Germinal center (tissue), 1 donor: ENCODE measurements at places on chromosomes 12 and 14.

DNA sequence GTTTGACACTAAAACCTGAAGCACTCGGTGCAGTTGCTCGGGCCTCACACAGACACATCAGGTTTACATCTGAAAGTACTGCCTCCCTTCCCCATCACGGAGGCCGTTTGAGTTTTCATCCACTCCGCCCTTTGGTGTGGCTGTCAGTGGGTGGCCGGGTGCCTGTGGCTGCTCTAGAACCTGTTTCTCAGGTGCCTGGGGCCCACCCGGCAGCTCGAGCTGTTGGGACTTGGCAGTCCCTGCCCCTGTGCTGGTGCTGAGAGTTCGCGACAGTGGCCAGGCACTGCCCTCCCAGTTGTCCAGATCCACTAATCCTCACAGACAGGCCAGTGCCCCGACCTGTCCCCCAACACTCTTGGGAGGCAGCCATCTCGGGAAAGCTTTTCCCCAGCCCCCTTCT lies 22.4 kb downstream of the XRCC3 start:
- no peak for DNase-seq

GRCh38 chr14:76181546-76181945 lies 29.8 kb downstream of the GPATCH2L start:
- DNase-seq: peak; percentile 9

GRCh38 chr14:104394409-104394851 lies 185.1 kb upstream of the C14orf180 start:
- peak; percentile 54 for DNase-seq

DNA sequence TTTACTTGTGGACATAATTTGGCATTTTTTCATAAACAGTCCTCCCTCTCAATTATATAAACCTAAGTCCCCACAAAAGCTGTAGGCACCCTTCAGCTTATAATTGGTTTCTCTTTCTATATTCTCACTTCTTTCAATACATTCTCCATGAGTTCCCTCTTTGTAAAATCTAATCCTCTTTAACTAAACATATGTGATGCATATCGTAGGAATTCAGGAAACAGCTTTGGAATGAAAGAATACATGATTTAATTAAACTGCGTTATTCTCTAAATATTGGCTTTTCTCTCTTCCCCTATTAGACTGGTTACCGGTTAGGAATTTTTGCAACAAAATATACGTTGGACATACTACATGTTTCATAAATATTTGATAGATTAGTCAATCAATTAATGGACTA lies 1122.6 kb downstream of the FLRT2 start:
- DNase-seq: no peak

- no peak for DNase-seq
Observed at GRCh38 chr12:75870878-75871277, 160.7 kb downstream of the PHLDA1 start.

DNA sequence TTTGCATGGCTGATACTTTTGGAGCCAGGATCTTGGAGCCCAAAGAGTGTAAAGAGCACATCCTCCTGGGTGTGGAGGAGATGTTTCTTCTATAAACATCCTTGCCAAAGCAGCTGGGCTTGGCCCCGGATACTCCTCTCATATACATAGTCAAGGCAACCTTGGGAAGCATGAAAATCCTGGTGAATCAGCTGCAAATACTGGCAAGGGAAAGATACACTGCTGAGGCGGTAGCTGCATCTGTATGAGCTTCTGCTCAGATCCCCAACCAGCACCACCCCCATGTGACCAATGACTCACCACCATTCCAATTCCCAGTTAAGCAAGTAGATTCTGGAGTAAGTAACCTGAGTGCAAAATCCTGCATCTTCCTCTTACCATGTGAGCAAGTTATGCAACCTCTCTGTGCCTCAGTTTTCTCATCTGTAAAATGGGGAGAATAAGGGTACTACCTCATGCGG lies 567.4 kb downstream of the MED13L start:
- DNase-seq: no peak

DNA sequence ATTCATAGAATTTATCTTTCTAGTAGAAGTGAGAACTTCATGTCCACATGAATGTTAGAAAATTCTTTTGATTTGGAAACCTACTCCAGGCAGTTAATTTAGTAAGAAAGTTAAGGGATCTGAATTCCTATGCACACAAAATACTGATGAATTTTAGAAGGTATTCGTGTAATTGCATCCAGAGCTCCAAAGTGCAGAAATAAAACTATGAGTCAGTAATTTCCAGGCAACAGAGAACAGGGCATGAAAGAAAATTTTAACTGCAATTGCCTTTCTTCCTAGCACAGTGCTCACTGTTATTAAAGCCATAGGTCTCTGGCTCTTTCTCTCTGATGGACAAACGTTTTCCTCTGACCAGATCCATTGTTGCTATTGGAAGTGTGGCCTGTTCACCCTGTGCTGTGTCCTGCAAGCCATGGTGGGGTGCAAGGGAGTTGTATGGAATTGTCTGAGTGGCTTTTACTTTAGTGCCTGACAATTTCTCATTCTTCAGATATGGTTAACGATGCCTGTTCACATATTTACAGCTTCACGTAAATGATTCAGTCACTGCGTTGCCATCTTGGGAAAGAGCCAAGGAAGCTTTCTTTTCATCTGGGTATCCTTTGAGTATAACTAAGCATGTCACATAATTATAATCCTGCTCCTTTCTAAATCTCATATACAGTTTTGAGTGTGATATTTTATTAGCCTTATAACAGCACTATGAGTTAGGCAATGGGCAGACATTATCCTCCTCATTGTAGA lies 145.1 kb downstream of the ACSS3 start:
- no peak for DNase-seq

- DNase-seq: no peak
Observed at GRCh38 chr12:92452763-92453162, 250.0 kb upstream of the PLEKHG7 start.

DNA sequence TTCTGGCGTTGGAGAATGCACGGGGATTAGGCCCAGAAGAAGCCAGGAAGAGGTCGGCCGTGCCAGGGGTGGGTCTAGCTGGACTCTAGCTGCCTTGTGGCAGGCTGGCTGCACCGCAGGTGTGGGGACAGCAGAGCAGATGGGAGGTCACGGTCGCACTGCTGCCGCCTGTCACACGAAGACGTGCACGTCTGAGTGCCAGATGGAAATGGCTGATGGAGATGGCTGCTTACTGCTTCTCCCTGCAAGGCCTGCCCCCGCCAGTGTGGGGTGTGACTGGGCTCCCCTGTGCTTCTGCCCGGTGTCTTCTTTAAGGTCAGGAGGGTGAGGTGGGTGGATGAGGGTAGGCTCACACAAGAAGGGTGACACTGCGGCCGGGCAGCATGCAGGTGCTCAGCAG lies 79.0 kb downstream of the MOK start:
- DNase-seq: no peak

GRCh38 chr12:3010214-3010930 lies 51.2 kb downstream of the TEAD4 start:
- DNase-seq: no peak

DNA sequence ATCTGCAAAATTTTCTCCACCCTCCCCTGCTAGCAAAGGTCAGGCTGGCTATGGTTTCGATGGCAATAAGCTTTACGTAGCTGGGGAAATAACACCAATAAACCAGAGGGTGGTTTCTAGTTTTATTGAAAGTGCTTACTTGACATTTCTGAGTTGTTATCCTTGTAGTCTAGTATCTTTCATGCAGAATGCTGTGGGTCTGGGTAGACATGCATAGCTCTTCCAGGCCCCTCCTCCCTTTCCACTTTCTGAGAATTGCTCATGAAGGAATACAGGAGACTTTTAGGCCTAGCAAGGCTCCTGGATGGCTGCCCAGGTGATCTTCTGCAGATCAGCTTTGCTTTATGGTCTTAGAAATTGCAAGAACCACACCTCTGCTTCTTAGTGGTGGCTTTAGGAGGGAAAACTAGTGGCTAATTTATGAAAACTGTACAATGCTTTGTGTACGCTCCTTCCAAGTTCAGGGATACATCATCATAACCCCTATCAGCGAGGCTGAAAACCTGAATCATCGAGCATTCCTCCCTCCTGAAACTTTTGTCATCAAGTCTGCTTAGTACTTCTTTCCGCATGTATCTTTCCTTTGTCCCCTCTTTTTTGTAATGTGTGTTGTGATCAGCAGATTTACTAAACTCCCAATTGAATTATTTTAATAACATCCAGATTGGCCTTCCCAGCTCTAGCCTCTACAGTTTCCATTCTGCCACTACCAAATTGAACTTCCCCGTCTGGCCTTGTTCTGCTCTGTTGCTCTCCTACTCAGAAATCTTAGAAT lies 473.0 kb downstream of the RAD51B start:
- no peak for DNase-seq

DNA sequence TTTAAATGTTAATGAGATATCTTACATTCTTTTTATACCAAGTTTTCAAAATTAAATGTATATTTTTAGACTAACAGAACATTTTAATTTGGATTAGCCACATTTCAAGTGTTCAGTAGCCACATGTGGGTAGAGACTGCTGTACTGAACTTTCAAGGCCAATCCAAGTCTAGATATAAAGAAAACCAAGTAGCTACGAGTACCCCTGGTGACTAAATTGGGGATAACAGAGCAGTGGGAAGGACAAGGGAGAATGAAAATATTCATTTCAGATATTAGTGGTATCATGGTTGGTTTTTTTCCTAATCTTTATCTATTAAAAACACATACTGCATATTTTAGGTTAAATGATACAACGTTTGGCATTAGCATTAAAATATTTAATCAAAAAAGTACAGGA lies 69.4 kb upstream of the RHOJ start:
- no peak for DNase-seq
